ENCODE measurements at places on chromosomes 11 and 22. TPM values are rescaled to one million over a fixed set of nuclear protein-coding genes. Genes with fewer than 3 reads are reported as not detected.

GRCh38 chr11:73249304-73249703 is 22.8 kb upstream of the P2RY6 start:
- peak; percentile 27 for DNase-seq

CRYAB gene
- 100 TPM for total RNA-seq

- no peak for DNase-seq
Observed at GRCh38 chr11:125625225-125625629, 264 bp downstream of the CHEK1 start.

DNA sequence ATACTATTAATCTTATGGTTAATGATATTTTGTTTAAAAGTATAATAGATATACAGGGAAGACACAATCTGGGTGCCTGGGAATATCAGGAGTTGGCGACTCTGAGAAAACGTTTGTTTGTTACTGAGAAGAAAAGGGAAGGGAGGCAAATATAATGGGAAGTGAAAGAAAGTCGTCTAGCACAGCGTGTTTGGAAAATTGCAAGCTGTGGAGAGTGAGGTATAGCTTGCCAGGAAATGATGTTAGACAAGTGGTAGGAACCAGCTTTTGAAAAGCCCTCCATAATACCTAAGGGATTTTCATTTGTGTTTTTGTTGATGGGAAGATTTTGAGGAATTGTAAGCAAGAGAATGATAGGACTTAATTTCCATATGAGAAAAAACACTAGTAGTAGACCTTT is 322.2 kb downstream of the LUZP2 start:
- DNase-seq: no peak

DNA sequence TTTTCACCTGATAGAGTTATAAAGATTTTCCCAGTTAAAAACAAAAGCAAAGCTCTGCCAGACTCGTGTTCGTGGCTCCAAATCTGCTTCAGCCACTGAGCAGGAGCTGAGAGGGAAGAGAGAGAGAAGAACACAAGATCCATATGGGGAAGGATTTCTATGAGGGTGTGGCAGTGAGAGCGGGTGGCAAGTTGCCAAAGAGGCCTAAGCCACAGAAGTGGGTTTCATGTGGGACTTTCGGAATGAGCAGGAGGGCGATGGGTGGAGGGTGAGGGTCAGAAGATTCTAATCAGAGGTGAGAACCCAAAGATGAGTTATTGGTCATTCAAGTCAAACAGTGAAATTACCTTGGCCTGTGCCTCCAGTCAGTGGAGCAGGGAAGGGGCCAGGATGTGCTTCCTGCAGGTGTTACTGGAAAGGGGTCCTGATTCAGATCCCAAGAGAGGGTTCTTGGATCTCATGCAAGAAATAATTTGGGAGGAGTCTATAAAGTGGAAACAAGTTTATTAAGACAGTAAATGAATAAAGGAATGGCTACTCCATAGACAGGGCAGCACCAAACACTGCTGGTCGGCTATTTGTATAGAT is 40.5 kb upstream of the TOP3B start:
- DNase-seq: no peak

C11orf65 gene
- 0.46 TPM for total RNA-seq

DNA sequence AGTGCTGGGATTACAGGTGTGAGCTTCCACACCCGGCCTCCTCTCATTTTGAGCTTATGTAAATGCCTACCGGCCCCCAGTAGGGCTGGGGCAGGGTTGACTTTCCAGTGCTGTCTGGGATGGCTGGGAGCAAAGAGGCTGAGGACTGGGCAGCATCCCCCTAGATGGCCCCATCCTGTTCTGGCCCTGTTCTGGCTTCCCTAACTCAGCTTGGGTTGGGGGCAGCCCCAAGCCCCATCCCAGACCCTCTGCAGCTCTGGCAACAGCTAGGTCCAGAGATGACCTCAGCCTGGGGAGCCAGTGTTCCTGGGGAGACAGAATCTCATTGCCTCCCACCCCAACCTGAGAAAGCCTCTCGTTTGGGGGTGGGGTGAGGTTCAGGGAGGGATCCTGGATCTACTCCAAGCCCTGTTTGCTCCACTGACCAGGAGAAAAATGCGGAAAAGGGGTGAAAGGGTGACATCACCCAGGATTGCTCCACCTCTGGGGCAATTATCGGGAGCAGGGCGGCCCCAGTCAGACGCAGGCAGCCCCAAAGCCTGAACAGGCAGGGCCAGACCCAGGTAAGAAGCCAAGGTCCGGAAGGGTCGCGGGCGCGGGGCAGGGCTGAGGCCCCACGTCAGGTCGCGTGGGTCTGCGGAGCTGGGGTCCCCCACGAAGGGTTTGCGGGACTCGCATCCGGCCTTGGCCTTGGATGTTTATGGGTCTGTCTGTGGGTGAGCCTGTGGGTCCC is at the start of gene PNPLA2:
PNPLA2 (plus strand) TSS at position 519 of the 733 bp plus-strand sequence. CDS start 805 bp downstream, outside the sequence.
- DNase-seq: peak; percentile 66

IGSF9B gene
- 4.4 TPM for total RNA-seq
